ENCODE measurements at places on chromosomes 1 and 21. TPM values are rescaled to one million over a fixed set of nuclear protein-coding genes. Genes with fewer than 3 reads are reported as not detected.
A peak's percentile ranks its signal among the peaks of the same experiment; 100 is the strongest.

The XCL2 gene
- not detected for total RNA-seq

DNA sequence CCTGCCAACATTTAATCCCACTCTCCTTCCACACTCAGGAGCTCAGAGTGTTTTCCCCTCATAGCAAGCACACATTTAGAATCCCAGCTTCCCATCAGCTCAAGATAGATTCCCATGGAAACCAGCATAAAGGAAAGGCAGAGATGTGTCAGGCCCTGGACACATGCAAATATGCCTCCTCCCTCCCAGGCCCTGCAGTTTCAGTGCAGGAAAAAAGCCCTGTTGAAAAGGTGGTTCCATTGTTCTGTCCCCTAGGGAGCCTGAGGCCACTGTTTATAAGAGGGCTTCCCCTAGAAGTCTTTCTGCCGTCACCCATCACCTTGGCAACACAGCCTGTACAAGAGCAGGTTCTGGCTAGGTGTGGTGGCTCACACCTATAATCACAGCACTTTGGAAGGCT lies 3.6 kb downstream of the CACNA1S start:
- no peak for ATAC-seq

- no peak for ATAC-seq
These were observed 4.8 kb upstream of the SELENBP1 start for GRCh38 chr1:151377150-151377884.

The ELAPOR1 gene
- total RNA-seq: 3.9 TPM

DNA sequence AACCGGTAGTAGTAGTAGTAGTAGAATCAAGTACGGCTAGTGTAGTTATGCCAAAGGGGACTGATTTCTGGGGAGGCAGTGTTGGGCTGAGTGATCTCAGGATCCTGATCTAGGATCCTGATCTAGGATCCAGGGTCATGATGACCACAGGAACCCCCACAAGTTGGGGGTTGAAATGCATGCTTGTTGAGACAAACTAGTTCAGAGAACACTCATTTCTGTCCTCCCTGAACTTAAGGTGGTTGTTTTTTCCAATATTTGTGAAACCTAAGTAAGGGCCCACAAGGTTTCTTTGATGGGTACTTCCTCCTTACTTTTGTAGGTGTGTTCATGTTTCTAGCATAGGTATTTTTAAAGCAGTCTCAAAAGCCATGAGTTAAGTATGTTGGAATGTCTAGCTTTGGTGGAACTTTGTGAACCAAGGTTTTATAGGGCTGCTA lies 33.9 kb upstream of the PDC start:
- peak; percentile 39 for ATAC-seq

DNA sequence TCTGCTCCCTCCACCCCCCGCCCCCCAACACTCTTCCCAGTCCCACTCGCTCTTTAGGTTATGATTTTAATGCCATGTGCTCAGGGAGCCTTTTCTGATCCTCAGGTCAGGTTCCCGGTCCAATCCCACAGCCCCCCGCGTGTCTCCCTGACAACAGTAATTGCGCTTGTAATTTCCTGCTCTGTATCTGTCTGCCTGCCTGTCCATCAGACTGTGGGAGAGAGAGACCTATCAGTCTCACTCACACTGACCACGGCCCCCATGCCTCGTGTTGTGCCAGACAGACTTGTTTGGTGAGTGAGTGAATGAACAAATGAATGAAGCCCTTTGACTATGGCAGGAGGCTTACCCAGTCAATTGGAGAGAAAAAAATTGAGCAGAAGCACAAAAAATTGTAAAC lies 50.8 kb upstream of the ECE1 start:
- no peak for ATAC-seq
